ENCODE measurements at places on chromosomes 1 and 21.
A peak's percentile ranks its signal among the peaks of the same experiment; 100 is the strongest.

- no peak for DNase-seq
These were observed 828 bp downstream of the PNRC2 start for GRCh38 chr1:23960291-23961020.

DNA sequence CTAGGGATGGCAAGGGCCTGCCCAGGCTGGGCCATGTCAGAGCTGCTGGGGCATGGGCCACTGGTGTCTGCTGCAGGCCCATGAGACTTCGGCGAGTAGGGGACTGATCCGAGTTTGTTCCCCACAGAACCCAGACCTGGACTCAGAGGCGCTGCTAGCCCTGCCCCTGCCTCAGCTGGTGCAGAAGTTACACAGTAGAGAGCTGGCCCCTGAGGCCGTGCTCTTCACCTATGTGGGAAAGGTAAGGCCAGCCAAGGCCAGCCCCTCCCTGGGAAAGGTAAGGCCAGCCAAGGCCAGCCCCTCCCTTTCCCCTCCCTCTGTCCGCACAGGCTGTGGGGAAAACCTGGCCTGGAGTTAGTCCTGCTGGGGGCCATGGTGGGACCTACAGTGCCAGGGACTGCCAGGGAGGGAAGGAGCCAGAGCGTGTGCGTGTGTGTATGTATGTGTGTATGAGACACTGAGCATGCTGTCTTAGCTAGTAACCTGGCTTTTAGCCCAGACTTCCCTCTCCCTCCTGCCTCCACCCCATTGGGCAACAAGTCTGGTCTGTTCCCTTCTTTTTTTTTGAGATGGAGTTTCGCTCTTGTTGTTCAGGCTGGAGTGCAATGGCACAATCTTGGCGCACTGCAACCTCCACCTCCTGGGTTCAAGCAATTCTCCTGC lies 8.0 kb downstream of the FAAH start:
- no peak for DNase-seq

- peak; percentile 31 for DNase-seq
These were observed 74.9 kb downstream of the CCDC18 start for GRCh38 chr1:93255222-93256079.

GRCh38 chr21:27761623-27762022 lies 794.7 kb upstream of the ADAMTS5 start:
- DNase-seq = no peak

DNA sequence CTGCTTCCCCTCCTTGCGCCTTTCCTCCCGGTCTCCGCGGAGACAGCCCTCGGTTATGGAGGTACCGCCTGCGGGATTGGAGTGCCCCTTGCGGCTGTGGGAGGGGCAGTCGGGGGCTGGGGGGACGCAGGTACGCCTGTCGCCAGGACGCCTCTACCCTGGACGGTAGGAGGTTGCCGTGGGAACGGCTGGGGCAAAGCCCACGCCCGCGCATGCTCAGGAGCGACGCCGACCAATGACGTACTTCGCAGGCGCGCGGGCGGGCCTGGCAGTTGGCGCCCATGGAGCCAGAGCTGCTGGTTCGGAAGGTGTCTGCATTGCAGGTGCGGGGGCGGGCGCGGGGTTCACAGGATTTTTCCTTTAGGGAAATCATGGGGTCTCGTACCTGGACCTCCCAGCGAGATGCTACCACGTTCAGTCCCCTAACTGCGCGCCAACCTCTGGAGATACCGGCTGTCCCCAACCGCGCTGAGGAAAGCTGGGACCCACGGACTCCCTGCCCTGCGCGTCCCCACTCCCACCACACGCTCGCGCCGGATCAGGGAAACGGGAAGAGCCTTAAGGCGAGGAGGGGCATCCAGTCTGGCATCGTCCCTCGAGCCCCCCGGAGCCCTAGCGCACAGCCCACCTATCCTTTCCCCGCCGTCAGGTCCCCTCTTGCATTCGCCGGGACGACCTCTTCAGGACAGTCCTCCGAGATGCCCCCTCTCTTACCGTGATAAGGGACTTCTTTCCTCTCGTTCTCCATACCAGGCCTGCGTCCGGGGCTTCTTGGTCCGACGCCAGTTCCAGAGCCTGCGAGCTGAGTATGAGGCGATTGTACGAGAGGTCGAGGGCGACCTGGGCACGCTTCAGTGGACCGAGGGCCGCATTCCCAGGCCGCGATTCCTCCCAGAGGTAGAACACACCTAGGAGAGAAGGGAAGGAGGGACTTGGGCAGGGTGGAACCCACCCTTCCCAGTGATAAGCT lies at the start of gene IQCC:
TSS of gene IQCC (plus strand) at position 271 of the 970 bp plus-strand sequence. CDS start at position 282, 11 bp downstream.
- DNase-seq = peak; percentile 70

DNA sequence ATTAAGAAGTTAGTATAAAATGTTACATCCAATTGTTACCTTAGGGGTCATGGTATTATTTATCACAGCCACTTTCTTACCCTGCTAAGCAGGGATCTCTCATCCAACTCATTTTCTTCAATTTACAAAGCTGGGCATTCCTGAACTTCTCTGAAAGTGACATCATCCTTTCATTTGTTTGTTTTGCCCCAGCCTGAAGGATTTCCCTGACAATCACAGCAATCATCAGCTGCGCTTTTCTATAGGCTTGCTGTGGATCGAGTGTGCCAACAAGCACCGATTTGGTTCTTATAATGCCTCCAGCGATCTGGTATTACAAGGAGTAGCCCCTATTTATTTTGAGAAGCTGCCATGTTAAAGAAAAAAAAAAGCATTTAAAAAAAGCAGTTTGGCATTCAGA lies 240.2 kb downstream of the USH2A start:
- DNase-seq = peak; percentile 44

DNA sequence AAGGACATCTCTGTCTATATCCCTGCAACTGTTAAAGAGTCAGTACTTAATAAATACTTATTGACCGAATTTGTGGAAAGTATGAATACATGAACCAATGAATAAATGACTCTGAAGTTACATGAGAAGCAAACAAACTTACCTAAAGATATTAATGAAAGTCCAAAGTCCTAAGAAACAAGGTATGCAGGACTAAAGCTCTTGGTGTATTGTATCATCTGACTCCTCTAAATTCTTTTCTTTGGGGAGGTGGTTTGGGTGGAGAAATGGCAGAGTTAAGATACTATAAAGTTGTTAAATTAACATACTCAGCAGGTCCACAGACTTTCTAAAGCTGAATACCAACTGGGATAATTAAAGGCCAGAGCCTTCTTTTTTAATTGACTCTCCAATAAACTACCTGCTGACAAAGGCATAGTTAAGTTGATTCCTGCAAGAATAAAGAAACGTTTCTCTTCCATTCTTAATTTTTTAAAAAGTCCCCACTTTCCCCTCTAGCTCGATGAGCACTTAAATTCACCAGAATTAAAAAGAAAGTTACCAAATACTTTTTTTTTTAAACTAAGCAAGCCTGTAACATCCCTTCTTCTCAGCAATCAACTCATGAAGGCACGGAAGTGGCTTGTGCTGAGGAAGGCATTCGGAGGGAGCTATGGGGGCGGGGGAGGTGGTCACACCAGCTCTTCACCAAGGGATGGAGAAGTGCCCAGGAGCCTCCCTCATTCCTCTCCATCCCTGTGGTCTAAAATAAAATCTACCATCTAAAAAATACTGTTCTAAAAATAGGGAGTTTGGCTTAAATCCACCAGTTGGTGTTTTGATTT lies 61.1 kb downstream of the GADD45A start:
- no peak for DNase-seq

- no peak for DNase-seq
These were observed 620.1 kb upstream of the ADAMTS5 start for GRCh38 chr21:27586986-27587385.
